ENCODE measurements at places on chromosomes 4 and X.

- no peak for DNase-seq
Observed at GRCh38 chr4:185311113-185311888, 84.4 kb downstream of the LRP2BP start.

DNA sequence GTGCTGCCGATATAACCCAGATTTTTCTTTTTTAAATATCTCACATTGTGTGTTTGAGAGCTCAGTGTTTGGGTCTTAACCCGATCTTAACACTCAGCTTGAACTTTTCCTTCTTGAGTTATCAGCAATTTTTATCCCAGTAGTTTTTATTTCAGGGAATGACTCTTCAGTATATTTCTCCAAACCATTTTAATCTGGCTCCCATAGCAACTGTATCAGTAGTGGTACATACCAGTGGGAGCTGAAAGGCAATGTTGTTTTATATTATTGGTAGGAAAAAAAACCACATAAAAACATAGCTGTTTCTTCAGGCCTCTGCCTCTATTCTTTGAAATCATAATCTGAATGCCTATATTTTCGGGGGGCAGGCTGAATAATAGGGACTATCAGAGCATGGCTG lies 111.1 kb downstream of the SLC4A4 start:
- no peak for DNase-seq

DNA sequence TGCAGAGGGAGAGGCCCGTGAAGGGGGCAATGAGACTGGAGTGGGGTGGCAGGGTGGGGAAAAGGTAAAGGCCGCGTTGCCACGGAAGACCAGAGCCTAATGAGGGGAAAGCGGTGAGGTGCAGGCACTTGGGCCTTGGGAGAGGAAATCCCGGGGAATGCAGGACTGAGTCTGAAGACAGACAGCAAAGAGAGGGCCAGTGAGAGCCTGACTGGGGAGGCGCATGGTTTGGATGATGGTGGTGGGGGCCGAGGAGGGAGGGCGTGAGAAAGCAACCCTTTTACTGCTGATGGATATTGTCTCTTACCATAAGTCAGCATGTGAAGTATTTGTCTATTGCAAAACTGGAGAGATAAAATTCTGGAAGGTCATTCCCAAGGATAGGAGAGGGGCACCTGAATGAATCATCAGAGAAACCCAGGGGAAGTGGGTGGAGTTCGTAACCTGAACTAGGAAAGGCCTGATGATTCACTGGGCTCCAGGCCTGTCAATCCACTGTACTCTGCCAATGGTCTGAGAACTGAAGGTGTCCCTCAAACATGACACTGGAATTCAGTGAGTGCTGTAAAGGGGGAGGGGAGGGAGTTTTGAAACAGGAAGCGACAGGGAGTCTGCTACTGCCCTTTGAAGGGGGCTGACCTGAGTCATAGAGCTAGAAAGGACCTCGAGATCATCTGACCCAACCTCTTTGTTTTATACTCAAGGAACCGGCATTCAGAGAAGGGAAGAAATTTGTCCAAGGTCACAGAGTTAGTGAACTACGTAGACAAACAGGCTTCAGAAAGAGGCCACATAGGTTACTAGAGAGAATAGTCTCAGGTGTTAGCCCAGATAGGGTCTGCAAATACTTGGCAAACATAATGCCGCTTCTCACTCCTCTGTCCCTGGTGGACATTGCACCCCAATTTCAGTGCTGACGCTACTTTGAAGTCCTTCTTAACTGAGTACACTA lies 52.2 kb downstream of the NALF2 start:
- peak; percentile 6 for DNase-seq

DNA sequence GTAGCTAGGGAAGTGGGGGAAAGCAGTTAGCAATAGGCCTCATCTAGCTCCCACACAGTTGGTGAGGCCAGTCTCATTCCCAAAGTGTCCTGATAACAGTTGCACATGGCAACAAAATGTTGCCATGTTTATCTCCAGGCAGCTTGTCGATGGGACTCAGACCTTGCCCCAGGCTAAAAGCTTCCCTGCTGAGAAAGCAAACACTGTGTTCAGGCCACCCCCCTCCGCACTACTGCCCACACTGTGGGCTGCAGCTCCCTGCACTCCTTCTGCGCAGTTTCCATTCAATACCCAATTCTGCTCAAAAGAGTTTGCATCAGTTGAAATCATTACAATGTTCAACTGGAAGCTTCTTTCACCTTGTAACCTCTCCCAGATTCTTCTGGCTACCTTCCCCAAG lies 287.8 kb upstream of the GK2 start:
- no peak for DNase-seq

GRCh38 chrX:132171478-132171877 lies 43.7 kb upstream of the FRMD7 start:
- DNase-seq: no peak

- DNase-seq: no peak
Observed at GRCh38 chr4:26779224-26779623, 81.4 kb upstream of the STIM2 start.
